ENCODE measurements at places on chromosomes 2 and 18. TPM values are rescaled to one million over a fixed set of nuclear protein-coding genes. Genes with fewer than 3 reads are reported as not detected.

DNA sequence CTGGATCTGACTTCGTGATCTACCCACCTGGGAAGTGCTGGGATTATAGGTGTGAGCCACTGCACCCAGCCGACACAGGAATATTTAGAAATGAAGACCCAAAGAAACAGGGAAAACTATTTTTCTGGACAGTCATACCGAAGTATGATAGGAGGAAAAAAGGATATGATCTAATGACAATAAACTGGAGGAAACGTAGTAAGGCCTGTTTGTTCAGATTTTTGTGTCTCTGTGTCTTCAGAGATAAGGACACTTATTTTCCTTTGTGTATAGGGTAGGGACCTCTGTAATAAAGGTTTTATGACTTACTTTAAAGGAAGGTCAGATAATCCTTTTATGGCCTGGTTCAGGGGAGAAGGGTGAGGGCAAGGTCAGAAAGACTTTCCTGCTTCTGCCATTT, 55.9 kb downstream of the GTF2A1L start:
- H3K36me3 ChIP-seq: peaks cover 7% of the 10 kb centered on the region
- no peak overlapping the region for H3K27ac ChIP-seq
- no peaks in the 10 kb centered on the region for H3K4me1 ChIP-seq
- DNase-seq: no peak

GRCh38 chr18:50125456-50125855, 69.5 kb downstream of the MYO5B start:
- no peak overlapping the region for H3K27ac ChIP-seq
- H3K4me1 ChIP-seq: no peaks in the 10 kb centered on the region
- no peak overlapping the region for H3K4me3 ChIP-seq
- H3K27me3 ChIP-seq: no peaks in the 10 kb centered on the region
- no peak for DNase-seq

SP5 gene
- not detected for total RNA-seq

GRCh38 chr2:230097424-230097823, 28.7 kb upstream of the SLC16A14 start:
- DNase-seq: no peak
- H3K36me3 ChIP-seq: no peaks in the 10 kb centered on the region
- H3K27me3 ChIP-seq: peaks cover 14% of the 10 kb centered on the region
- H3K4me3 ChIP-seq: no peak overlapping the region
- no peaks in the 10 kb centered on the region for H3K4me1 ChIP-seq

DNA sequence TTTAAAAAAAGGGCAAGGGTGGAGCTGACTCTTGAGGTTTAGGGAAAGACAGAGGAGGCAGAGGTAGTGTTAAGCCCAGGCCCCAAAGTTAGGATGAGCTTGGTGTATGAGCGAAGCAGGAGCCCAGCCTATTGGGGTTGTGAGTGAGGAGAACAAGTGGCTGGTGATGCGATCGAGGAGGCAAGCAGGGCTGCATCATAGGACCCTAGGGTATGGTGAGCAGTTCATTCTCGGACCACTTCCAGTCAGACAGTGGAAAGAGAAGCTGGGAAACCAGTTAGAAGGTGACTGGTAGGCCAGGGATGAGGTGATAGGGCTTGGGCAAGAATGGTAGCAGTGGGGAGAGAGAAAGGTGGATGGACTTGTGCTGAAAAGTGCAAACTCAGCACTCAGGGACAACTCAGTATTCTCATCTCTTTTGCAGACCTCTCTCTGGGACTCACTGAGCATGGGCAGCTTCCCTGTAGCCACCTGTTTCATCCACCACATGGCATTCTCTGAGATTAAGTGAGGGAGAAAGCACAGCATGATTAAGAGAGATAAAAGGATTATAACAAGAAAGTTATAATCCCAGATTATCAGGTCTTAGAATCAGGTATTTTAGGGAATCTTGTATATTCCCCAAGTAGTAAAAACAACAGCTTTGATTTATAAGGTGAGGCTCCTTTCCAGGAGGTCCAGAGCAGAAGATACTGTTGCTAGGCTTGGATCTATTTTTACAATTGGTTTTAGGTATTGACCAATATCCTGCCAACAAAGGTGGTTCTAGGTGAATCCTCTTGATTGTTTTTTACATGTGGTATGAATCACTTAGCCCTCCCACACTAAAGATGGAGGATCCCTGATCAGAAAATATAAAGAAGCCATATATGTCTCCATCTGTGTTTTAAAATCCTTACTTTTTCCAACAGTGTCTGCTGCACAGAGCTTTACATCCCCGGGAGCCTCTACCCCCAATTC, 38.3 kb downstream of the XRCC5 start:
- no peak overlapping the region for H3K4me3 ChIP-seq
- H3K36me3 ChIP-seq: peaks cover 49% of the 10 kb centered on the region
- peak overlapping the region; percentile 31 for H3K27ac ChIP-seq
- no peak for DNase-seq

PNPT1 gene
- total RNA-seq: 17.8 TPM

CCDC68 gene
- not detected for total RNA-seq

DNA sequence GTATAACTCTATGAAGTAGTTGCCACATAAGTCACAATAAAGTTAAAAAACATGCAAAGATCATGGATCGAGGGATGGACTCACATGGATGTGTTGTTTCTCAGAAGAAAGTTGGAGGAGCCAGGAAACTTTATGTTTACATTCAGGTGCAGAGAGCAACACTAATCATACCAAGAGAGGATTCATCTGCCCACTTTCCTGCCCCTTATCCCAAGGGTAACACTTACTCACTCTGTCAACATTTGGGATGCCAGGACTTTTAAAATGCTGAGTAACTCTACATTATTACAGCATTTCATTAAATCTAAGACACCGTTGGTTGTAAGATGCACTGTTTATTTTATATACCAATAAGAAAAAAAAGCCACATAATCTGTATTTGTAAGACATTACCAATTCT, 170.4 kb downstream of the KCNE4 start:
- H3K4me1 ChIP-seq: peaks cover 11% of the 10 kb centered on the region
- no peak for DNase-seq
- H3K36me3 ChIP-seq: no peaks in the 10 kb centered on the region
- no peaks in the 10 kb centered on the region for H3K27me3 ChIP-seq
- peak overlapping the region; percentile 53 for H3K27ac ChIP-seq

TMEM178A gene
- total RNA-seq: 1.6 TPM

DNA sequence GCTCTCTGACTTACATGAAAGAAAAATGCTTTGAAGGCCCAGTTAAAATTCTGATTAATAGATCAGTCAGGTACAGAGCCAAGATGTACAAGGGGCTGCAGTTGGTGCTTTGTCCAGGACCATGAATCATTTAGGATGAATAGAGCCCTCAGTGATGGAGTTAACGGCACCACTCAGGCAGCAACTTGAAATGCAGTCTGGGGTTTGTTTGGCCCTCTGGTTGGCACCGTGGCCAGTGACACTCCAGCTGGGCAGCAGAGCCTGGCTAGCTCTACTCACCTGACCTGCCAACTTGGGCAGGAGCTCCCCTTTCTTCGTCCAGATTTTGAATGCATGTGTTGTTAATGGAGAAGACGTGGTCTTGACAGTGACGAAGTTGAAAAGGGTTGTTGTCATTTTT, 493.0 kb upstream of the ACVR2A start:
- H3K4me3 ChIP-seq: no peak overlapping the region
- H3K4me1 ChIP-seq: no peaks in the 10 kb centered on the region
- no peaks in the 10 kb centered on the region for H3K36me3 ChIP-seq
- DNase-seq: no peak

DNA sequence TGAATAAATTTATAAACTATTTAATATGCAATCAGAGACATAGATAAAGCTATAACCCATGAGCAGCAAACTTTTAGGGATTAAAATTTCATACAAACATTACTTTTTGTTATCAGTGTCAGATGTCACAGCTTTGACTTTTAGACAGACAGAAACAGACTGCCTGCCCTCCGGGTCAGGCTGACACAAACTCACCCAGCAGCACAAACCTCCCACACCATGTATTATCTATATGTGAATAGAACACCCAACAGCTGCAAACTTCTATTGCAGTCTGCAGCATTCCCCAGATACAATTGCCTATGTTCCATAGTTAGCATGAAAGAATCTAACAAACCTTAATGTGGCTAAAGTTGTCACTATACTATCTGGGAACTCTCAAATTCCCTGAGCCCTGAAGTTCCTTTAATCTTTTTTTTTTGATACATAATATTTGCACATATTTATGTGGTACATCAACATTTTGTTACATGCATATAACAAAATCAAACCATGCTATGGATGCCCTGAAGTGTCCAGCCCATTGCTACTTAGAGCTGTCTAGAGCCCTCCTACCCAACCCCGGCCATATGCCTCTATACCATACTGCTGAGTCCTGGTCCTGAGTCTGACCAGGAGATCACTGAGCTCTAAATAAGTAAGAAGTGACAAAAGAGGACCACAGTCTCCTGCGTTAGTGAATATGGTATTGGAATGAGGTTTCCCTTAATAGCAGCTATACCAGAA, 214.4 kb downstream of the ZNF385B start:
- no peaks in the 10 kb centered on the region for H3K36me3 ChIP-seq
- H3K27ac ChIP-seq: no peak overlapping the region
- H3K4me1 ChIP-seq: no peaks in the 10 kb centered on the region
- peaks cover 4% of the 10 kb centered on the region for H3K27me3 ChIP-seq
- DNase-seq: no peak

DNA sequence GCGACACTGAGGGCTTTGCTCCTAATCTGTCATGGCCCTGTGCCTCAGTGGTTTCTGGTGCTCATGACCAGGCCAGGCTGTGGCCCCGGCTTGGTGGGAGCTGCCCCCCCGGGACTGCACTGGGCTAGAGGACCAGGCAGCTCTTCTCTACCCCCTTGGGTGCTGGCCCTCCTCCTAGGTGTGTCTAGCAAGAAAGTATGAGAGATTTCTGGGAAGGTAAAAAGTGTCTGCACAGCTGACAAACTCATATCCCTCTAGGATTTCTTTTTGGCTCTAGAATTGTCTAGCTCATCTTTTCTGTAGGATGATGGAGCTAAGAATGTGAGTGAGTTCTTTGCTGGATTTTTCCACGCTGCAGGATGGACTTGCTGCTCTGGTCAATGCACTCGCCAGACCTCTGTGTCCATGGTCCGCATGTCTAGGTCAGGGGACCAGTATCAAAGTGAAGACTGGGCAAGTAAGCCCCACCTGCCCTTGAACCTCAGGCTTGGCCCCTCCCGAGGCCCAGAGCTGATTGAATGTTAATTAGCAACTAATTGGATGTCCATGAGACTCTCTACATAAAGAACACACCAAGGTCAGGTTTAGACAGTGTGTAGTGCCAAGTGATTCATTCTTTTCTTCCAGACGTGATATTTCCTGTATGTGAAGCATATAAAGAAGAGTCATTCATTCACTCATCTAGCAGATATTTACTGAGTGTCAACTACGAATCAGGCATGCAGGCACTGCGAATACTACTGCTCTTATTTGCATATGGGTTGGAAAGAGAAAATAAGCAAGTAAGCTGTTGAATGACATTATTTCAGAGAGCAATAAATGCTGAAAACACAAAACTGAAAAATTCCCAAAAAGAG, 15.6 kb upstream of the PSD4 start:
- H3K4me1 ChIP-seq: peaks cover 15% of the 10 kb centered on the region
- peaks cover 17% of the 10 kb centered on the region for H3K27me3 ChIP-seq
- peak; percentile 56 for DNase-seq
- peak overlapping the region; percentile 72 for H3K4me3 ChIP-seq

DTNA gene
- 6.2 TPM for total RNA-seq

L3MBTL4 gene
- total RNA-seq: 0.59 TPM

DNA sequence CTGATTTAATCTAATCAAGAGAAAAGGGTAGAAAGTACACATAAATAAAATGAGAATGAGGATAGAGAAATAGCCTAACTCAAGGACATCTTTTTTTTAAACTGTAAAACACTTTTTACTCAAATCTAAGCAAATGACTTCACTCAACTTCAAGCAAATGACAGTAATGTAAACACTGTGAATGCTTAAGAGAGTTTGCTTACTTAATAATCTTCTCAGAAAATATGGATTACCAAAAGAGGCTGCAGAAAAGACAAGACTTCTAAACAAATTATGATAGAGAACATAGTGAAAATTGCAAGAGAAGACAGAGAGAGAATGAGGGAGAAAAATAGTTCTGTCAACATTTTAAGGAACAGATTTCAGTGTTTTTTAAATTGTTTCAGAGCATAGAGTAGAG, 52.5 kb downstream of the FAM124B start:
- no peak overlapping the region for H3K27ac ChIP-seq
- no peak overlapping the region for H3K4me3 ChIP-seq
- H3K4me1 ChIP-seq: no peaks in the 10 kb centered on the region
- peaks cover 17% of the 10 kb centered on the region for H3K27me3 ChIP-seq

GRCh38 chr2:21599417-21599816, 475.6 kb downstream of the TDRD15 start:
- H3K4me3 ChIP-seq: no peak overlapping the region
- H3K4me1 ChIP-seq: no peaks in the 10 kb centered on the region
- H3K36me3 ChIP-seq: no peaks in the 10 kb centered on the region
- DNase-seq: no peak
- no peak overlapping the region for H3K27ac ChIP-seq
- no peaks in the 10 kb centered on the region for H3K27me3 ChIP-seq

- no peak for DNase-seq
- H3K27ac ChIP-seq: no peak overlapping the region
- H3K4me3 ChIP-seq: no peak overlapping the region
Measured at GRCh38 chr2:10413991-10414451, 34.1 kb downstream of the ODC1 start.

SCN9A gene
- 6.8 TPM for total RNA-seq

DNA sequence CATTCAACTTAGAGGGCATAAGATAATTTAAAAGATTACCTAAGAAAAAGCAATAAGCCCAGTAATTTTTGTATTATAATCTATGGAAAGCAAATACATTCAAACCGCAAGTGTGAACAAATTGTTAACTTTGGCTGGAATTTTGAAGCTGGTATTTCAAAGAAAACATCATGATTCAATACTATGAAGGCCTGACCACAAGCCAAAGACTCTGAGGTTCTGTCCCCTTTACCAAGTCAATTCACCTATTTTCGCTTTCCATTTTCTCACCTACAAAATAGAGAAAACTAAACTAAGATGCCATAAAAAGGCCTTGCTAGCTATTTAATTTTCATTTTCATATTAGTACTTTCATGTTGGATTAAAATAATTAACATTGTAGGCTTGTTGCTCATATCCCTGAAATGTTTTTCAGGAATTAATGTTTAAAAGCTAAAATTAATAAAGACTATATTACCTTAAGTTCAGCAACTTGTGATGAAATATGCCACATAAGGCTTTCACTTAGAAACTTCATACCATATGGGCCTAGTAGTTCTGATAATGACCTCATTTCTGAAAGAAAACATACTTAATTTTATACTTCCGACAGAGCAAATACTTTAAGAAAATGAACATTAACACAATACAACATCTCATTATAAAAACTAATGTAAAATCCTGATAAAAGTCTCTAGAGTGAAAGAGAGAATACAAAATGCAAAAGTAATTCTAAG, 85.7 kb upstream of the FRZB start:
- H3K27ac ChIP-seq: no peak overlapping the region
- no peaks in the 10 kb centered on the region for H3K27me3 ChIP-seq
- H3K4me1 ChIP-seq: peaks cover 17% of the 10 kb centered on the region
